ENCODE measurements at places on chromosomes 5 and 9.
A peak's percentile ranks its signal among the peaks of the same experiment; 100 is the strongest.

DNA sequence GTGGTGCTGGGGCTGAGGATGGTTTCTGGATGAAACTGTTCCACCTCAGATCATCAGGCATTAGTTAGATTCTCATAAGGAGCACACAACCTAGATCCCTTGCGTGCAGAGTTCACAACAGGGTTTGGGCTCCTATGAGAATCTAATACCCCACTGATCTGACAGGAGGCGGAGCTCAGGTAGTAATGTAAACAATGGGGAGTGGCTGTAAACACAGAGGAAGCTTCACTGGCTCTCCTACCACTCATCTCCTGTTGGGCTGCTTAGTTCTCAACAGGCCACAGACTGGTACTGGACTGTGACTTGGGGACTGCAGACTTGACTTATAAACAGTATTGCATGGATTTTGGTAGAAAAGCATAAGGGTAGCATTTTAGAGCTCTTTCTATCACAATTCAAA is 870.7 kb upstream of the CDH10 start:
- DNase-seq, result no peak

- DNase-seq, result peak; percentile 42
Measured at GRCh38 chr5:178483620-178484019, 106.6 kb downstream of the COL23A1 start.

- no peak for DNase-seq
Measured at GRCh38 chr5:153516504-153517240, 26.2 kb downstream of the GRIA1 start.

DNA sequence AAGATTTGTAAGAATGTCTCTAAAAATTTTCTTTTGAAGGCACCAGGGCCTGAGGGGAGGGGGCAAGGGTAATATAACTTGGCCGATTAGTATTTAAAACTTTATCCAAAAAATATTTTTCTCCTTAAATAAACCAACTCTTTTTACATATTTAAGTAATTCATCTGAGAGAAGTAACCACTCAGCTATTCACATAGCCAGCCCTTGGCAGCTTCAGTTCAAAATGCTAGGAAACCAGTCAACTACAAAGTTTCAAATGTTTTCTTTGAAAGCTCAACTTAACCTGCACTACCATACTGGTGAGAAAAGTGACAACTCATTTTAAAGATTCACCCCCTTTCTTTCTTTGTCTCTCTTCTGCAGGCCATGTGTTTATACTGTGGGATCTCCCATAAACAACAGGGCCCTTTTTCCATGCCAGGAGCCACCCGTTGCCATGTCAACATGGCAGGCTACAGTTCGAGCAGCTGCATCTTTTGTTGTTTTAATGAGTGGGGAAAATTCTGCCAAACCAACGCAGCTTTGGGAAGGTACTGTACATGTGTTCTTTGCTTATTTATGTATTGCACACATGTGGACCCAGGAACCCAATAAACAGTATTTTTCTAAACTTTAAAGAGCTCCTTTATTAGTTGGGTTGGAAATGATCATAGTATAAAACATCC is 46.3 kb downstream of the AOPEP start:
- no peak for DNase-seq

GRCh38 chr9:23542438-23542837 is 283.6 kb downstream of the ELAVL2 start:
- DNase-seq, result no peak

DNA sequence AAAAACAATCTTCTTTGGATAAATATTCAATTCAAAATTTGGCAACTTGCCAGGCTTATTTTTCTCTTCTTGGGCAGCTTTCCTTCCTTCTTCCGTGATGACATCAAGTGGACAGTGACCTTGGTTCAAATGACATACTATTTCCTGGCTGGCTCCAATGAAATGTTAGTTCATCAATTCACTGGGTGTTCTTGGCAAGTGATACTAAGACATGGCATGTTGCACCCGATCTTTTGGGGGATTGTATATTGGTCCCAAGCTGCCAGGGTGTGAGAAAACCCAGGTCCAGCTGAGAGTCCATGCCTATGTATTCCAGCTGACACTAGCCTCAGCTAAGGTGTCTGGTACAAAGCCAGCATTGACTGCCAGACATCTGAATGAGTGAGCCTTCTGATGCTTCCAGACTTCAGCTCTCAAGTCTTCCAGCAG is 252.9 kb downstream of the MAT2B start:
- no peak for DNase-seq

- no peak for DNase-seq
Measured at GRCh38 chr9:83473488-83473971, 64.7 kb downstream of the FRMD3 start.

DNA sequence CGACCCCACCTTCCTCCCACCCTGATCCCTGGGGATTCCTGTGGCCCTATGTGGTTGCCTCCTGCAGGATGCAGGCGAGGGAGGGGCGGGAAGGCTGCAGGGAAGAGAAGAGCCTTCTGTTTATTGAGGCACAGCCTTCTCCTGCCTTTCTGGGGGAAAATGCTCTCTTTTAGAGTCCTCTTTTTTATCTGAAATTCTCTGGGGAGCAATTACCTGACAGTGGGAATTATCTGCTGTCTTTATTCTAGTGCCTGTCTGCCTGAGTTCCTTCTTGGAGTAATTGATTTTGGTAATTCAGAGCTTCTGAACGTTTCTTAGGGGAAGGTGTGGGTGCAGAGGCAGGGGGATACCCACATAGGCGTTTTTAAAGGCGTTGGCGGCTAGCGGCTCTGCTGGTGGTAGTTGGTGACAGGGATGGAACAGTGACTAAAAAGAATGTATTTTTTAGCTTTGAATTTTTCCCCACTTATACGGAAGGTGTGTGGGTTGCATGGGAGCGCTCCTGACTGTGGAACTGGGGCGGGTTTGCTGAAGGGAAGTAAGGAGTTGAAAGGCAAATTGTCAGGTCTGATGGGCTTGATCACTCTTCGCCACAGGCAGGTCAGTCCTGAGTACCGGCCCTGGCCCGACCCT is 35.2 kb upstream of the DAB2IP start:
- no peak for DNase-seq

DNA sequence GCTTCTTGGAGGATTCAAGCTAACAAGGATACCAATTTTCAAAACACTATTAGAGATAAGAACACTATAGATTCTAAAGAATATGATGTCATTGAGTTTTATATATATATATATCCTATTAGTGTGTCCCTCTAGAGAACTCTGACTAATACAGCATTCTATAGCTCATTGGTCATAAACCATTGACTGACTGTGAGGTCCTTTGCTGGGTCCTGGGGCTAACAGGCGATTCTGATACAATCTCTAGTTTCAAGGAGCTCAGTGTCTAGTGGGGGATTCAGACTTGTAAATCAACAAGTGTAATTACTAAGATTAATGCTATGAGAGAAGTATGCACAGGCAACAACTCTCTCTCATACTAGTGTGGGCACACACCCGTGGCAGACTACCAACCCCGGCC is 234.5 kb downstream of the DENND1A start:
- no peak for DNase-seq

DNA sequence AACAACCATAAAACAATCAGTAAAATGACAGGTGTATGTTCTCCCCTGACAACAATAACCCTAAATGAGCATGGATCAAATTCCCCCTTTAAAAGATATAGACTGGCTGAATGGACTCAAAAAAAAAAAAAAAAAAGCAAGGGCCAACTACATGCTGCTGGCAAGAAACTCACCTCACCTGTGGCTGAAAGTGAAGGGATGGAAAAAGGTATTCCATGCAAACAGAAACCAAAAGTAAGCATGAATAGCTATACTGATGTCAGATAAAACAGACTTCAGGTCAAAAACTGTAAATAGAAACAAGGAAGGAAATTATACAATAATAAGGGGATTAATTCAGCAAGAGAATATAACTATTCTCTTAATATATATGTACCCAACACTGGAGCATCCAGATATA is 54.2 kb upstream of the SSBP2 start:
- DNase-seq, result no peak
